AG08395 (cell line): ENCODE measurements at places on chromosomes 5 and 9.

DNA sequence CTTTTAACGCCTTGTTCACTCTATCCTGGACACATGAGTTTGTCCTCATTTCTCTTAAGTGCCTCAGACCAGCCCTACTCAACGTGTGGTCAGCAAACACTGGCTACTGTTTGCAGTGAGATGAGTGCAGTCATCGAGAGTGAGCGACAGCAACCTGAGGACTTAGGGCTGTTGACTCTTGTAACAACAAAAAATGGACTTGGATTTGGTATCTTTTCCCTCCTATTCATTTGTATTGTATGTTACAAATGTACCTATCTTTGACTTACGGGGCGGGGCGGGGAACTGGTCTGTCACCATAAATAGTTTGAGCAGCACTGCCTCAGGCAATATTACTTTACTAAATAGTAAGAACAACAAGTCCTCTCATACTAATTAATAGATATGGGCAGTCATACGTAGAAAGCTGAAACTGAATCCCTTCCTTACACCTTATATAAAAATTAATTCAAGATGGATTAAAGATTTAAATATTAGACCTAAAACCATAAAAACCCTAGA, 84.1 kb downstream of the TLE1 start:
- no peak for DNase-seq

- DNase-seq: peak; percentile 32
Observed at GRCh38 chr5:180860273-180860886, 696 bp downstream of the ZFP62 start.

DNA sequence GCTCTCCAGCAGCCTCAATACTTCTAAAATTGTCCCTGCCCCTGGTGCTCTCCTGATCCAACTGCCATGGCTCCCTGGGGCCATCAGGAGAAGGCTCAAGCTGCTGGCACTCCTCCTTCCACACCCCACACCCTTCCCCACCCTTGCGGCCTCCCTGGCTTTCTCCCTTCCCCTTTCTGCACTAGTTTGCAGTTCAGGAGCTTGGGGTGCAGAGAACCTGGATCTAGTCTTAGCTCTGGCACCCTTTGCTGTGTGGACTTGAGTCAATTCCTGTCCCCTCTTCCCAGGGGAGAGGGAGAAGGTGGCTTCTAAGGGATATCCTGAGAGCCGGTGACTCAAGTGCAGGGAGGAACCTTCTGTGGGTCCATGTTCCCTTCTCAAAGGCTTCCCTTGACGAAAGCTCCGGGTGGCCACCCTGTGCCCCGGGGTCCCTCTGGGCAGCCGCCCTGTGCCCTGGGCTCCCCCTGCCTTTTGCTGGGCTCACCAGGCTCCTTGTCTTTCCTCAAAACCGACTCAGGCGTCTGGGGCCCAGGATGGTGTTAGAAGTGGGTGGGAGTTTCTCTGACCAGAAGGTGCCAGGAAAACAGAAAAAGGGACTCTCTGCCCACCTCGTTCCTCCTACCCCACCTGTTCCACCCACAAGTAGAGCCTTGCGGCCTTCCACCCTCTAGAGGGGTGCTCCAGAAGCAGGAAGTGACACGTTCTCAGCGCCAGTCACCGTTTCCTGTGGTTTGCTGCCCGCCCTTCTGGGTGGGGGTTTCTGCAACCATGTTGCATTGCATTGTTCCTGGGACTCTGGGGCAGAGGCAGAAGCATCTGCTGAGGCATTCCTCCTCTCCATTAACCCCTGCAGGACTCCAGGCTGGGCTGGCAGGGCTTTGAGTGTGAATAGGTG, 15.0 kb downstream of the GLIPR2 start:
- no peak for DNase-seq

DNA sequence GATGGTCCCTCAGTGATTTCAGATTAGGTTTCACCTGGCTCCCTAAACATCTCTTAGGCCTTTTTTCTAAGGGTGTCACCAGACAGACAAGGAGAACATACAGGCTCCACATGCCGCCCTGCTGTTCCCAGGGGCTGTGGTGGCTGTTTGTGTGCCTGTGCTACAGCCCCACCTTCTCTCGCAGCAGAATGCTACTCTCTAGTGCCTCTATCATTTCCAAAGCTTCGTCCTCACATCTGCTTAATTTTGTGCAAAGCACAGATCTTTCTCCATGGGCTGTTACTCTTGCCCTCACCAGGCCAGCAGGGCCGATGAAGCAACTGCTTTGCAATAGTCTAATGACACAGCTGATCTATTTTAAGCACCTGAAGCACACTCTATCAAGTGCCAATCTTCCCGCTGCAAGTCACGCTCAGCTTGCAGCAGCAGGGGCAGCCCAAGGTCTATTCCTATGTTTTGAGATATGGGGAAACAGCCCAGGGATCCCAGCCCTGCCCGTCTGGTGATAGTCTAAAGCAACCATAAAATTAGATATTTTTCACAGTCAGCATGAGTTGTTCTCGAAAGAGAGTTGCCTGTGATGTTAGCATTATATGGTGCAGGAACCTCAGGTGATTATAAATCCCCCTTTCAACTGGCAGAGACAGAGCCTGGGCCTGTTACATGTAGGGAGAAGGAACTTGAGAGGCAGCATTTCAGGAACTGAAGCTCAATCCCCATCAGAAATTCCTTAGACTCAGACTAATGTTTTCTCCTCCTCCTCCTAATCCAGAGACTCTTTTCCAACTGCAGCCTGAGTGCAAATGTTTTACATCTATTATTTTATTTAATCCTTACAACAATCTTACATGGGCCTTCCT, 12.7 kb downstream of the ABLIM3 start:
- peak; percentile 73 for DNase-seq

DNA sequence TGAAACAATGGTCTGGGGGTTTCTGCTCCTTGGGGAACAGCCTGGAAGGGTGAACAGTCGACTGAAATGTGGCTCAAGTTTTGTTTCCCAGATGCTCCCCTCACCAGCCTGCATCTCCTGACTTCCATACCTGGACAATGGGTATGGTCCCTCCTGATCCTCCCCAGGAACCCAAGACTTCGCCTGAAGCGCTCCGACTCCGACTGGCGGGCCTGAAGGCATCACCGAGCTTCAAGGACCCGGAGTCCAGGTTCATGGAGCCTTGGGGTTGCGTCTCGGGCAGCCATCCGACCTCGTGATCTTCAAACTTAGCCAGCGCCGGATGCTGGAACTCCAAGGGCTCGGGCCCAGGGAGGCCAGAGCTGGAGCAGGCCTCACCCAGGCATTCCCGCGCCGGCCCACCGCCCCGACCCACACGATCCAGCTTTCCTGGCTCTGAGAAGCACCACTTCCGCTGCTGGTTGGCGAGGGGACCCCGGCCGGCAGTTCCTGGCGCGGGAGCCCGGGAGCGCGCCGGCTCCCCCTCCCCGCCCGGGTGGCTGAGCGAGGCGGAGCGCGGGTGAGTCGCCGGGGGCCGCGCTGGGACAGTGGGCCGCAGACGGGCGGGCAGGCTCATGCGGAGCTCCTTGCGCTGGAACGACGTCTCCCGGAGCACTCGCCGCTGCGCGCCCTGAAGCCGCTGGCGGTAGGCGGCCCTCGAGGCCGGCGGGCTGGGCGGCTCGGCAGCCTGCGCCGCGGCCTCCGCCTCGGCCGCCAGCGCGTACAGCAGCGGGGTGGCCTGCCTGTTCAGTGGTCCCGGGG, 5.2 kb downstream of the SHROOM1 start:
- DNase-seq: no peak

- DNase-seq: no peak
Observed at GRCh38 chr5:90301248-90301647, 108.3 kb downstream of the CETN3 start.

DNA sequence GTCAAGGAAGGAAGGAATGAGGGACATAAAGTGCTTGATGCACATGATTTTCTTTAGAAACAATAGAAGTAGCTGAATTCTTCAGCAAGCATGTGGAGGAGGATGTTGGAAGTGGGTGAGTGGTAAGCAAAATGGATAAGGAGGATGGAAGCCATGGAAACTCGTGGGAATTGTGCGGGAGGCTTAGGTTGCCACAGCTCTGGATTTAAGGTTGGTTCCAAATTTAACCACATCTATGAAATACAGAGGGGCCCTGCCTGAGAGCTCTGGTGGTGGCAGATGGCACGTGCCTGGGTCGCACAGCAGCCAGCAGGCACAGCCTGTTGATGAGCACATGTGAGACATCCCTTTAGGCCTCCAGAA, 284.7 kb downstream of the SMARCA2 start:
- no peak for DNase-seq

DNA sequence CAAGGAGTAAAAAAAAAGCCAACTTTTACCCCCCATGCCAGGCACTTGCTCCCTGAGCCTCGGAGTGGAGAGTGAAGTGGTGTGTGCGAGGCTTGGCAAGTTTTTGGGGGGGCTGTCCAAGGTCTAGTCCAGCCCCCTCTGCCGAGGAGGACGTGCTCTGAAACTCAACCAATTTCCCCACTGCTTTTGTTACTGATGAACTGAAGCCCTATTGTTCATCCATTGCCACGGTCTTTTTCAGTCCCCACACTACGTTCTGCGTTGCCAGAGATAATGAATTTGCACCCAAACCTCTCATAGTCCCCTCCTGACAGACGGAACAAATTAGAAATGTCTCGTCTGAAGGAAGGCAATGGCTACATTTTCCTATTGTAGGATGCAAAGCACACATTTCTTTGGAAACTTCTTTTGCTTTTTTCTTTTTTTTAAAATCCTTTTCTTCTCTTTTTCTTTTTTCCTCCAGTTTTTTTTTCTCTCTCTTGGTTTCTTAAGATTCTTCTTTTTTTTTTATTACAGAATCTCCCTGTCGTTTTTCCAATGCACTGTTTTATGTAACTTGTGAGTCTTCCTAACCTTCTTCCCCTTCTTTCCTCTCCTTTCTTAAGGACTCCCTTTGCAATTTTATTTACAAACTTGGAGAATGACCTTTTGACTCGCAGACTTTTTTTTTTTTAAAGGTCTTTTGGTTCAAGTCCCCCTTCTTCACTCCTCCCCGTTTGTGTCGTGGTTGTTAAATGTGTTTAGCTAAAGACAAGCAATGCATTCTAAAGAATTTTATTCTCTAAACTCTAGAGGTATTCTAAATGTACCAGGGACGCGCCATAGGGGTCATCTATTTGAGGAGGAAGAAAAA, 209.5 kb downstream of the MEF2C start:
- no peak for DNase-seq

DNA sequence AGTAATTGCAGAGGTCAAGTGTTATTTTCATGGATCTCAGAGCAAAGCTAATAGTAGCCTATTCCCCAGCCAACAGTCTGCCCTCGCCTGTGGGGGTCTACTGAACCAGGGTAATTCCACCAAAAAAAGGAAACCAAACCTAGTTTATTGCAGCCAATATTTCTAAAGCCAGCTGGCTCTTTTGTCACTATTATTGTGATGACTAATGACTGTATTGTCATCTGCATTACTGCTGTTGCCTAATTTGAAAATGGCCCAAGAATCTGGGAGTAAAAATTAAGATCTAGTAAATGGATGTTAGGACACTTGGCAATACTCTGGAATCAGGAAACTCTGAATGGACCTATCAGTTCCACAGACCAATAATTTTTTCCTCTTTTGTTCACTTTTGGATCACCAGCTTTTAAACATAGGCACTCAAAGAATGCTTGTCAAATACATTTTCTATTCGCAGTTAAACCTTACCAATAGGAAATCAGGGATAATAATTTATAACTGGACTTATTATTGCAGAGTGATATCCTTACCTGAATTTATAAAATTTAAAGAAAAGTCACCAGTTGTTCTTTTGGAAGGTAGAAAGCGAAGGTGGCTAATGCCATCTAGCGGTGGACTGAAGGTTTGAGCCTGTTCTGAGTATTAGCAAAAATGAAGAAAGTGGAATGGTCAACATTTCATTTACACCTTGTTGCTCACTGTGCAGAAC, 69.2 kb downstream of the SYK start:
- DNase-seq: peak; percentile 41

DNA sequence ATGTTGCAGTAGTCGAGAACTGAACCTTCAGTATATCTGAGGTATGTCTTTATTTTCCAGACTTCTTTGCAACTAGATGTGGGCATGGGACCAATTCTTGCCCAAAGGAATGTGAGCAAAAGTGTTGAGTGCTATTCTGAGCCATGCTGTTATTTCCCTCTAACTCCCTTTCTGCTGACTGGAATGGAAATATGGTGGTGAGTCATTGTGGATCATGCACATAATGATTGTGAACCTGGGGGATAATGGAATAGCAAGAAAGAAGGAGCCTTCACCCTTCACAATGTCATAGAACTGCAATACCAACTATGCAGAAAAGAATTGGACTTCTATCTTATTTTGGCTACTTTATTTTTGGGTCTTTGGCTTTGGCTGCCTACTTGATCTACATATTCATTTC, 10.3 kb upstream of the DOCK2 start:
- DNase-seq: peak; percentile 93

DNA sequence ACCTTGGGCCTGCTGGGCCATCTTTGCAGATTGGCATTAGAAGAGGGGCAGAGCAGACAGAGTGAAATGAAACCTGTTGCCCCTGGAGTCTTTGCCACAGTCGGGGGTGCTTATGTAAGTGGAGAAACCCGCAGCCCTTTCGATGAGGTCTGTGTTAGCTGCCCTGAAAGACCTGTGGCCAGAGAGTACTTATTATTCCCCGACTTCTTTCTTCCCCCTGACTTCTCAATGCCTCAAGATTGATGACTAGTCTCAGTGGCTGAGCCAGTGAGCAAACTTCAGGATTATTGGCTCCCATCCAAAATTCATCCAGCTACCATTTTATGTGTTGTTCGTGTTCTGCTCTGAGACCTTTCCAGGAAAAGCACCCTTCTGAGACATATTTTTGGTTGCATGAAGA, 7.6 kb downstream of the NTRK2 start:
- no peak for DNase-seq

DNA sequence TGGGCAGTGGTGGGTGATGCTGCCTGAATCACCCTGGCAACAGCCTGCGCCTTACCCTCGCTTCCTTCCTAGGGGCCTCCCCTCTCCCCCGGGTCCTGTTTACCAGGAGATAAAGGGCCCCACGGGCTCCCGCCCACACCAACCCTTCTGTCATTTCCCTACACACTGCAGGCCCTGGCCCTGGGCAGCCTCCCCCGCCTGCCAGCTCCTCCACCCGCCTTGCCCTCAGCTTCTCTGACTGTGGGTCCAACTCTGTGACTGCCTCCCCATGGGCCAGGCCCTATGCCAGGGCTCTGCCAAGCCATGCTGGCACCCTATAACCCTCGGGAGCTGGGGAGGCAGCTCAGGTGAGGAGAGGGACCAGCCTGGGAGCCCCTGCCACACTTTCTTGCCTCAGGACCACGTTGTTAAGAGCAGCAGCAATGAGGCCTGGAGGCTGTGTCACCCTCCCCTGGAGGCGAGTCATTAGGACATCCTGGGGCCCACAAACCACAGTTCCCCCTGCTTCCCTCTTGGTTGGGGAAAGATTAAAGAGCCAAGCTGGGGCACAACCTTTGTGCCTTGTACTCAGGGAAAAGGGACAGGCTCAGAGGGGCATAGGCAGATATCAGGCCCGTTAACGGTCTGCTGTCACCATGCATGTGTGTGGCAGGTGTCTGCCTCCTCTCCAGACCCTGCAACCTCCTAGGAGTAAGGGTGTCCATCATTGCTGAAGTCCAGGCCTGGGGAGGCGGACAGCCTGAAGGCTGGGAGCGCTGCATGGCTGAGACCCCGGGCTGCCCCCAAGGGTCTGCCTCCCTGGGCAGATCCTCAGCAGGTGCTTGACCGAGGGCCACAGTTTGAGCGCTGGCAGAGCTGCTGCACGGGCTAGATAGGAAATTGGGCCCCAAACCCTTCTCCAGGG, 2.8 kb downstream of the MGAT4B start:
- peak; percentile 50 for DNase-seq

GRCh38 chr5:173339286-173339685, 11.1 kb upstream of the STC2 start:
- DNase-seq: no peak
